AG09319 (cell line): ENCODE measurements at places on chromosomes 4 and X.

DNA sequence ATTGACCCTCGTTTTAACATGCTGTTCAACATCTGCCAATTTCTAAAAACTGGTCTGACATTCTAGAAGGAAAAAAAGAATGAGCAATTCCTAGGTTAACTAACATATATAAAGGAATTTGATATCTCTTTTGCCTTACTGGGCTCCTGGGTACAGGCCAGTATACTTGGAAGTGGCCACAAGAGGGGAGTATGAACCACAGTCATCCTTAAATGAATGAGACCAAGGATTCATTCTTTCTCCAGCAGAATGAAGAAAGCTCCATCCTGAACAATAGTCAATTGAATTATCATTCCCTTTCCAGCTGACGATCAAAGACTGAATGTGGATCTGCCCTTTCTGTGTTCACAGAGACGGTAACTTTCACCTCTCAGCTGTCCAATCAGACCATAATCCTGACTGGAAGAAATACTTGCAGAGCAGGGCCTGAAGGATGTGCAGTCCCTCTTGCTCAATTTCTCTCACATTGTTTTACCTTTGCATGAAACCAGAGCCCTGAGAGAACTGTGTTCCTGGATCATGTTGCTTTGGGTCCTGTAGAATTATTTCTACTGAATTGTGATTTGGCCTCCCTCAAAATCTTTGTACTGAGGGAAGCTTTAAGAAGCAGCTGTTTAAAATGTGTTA lies 14.8 kb upstream of the SPARCL1 start:
- peak; percentile 7 for DNase-seq

- DNase-seq, result no peak
These were observed 61.1 kb upstream of the HCCS start for GRCh38 chrX:11050013-11050412.

- no peak for DNase-seq
These were observed 12.6 kb downstream of the GRIPAP1 start for GRCh38 chrX:48989483-48989882.

GRCh38 chr4:107333518-107333917 lies 297.4 kb upstream of the DKK2 start:
- DNase-seq, result no peak

DNA sequence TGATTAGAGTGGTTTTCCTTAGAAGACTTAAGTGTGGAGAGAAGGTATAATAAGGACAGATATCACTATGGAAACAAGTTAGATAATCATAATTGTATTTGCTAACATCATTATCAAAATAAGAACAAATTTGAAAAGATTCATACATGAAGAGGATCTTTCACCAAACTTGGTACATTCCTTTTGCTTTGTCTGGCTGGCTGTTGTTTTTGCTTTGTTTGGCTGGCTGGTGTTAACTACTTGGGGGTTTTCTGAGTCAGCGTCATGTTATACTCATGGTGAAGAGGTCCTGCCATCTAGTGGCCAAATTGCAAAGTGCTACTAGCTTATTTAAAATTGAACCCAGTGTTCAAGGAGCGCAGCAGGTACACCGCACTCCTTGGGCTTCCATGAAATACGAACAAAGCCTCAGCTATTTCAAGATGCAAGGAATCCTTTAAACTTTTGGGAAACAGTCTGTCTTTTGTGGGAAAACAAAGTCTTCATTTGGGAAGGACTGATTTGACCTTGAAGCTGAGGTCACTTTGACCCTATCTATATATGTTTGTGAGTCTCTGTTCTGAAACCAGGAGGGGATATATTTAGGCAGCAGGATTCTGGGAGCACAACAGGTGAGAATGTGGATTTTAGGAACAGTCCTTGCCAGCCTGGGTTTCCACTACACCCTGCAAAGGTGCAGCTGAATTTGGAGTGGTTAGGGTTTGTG lies 129.7 kb downstream of the PLS3 start:
- DNase-seq, result peak; percentile 54

- DNase-seq, result no peak
These were observed 5.7 kb downstream of the CLDN22 start for GRCh38 chr4:183314336-183314735.

- DNase-seq, result no peak
These were observed 166.5 kb downstream of the PJA1 start for GRCh38 chrX:68998716-68999115.

DNA sequence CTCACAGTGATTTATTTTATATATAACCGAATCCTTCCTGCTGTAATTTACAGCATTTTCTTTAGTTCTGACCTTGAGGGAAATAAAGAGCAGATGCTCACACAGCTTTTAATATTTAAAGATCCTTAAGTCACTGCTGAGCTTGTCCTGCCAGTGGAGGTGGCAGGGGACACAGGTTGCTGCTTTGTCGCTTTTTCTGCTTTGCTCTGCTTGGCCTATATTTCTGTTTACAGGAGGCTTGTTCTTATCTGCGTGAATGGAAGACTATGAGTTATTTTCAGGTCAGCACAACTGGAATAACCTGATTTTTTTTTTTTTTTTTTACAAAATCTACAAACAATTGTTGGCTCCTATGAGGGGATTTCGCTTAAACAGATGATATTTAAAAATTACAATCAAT lies 2.3 kb downstream of the TXK start:
- DNase-seq, result no peak

- DNase-seq, result no peak
These were observed 27.7 kb upstream of the MOB1B start for GRCh38 chr4:70874268-70875156.

GRCh38 chr4:170137927-170138326 lies 48.2 kb upstream of the AADAT start:
- DNase-seq, result no peak

DNA sequence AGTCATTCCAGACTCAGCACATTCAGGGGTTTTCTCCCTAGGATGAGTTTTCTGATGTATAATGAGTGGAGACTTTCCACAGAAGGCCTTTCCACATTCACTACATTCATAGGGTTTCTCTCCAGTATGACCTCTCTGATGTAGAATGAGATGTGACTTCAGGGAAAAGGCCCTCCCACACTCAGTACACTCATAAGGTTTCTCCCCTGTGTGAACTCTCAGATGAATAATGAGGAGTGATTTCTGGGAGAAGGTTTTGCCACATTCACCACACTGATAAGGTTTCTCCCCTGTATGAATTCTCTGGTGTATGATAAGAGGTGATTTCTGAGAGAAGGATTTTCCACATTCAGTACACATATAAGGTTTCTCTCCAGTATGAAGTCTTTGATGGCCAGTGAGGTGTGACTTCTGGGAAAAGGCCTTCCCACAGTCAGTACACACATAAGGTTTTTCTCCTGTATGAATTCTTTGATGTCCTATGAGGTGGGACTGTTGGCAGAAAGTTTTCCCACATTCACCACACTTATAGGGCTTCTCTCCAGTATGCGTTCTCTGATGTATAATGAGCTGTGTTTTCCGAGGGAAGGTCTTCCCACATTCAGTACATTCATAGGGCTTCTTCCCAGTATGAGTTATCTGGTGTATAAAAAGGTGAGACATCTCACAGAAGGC lies 12.7 kb downstream of the ZNF630 start:
- DNase-seq, result no peak

- DNase-seq, result peak; percentile 11
These were observed 71.6 kb downstream of the AMOT start for GRCh38 chrX:112769034-112769433.

- DNase-seq, result no peak
These were observed 288.5 kb upstream of the ARSJ start for GRCh38 chr4:114267976-114268375.

DNA sequence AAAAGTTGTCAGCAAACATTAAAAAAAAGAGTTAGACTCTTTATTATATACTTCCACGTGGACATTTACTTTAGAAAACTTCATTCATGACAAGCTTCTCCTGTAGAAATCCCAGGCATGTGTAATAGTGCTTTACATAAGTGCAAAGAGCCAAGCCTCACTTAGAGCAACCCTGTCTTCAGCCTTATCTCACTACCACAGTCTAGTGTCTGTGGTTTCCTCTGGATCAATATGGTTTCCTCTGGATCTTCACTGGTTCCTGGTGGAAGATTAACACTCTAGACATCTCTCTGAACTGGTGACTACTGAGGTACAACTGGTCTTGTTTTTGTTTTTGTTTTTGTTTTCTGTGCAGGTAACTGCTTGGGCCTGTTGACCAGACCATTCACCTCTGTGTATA lies 18.4 kb upstream of the ARMCX5 start:
- no peak for DNase-seq

DNA sequence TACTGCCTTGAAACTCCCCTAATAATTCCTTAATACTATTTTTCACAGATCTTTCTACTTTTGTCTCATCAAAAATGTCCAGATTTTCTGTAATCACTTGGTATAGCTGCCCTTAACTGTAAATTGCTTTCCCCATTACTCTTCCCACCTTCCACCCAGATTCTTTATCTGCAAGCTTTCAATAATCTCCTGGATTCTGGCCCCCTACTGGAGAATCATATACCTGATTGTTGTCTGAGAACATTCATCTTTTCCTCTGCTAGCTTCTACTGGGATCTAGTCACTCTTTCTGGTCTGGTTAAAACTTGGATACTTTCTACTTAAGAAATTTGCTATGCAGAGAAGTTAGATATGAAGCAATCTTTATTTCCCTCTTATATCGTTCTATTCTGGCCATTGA lies 552.6 kb downstream of the PCDH19 start:
- DNase-seq, result no peak

DNA sequence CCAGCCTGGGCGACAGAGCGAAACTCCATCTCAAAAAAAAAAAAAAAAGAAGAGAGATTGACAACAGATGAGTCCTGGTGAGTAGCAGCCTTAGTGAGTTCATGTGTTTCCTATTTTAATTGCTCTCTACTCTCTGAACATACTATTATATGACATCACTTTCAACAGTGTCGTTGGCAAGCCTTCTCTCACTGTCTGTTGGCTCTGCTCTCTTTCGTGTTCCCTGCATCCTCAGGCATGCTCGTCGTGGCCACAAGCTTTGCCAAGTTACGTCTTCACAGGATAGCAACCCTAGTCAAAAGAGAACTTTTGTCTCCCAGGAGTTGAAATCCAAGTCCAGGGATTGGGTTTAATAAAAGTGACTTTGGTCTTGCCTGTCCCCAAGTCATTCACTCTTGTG lies 117.1 kb upstream of the EGFL6 start:
- DNase-seq, result no peak

DNA sequence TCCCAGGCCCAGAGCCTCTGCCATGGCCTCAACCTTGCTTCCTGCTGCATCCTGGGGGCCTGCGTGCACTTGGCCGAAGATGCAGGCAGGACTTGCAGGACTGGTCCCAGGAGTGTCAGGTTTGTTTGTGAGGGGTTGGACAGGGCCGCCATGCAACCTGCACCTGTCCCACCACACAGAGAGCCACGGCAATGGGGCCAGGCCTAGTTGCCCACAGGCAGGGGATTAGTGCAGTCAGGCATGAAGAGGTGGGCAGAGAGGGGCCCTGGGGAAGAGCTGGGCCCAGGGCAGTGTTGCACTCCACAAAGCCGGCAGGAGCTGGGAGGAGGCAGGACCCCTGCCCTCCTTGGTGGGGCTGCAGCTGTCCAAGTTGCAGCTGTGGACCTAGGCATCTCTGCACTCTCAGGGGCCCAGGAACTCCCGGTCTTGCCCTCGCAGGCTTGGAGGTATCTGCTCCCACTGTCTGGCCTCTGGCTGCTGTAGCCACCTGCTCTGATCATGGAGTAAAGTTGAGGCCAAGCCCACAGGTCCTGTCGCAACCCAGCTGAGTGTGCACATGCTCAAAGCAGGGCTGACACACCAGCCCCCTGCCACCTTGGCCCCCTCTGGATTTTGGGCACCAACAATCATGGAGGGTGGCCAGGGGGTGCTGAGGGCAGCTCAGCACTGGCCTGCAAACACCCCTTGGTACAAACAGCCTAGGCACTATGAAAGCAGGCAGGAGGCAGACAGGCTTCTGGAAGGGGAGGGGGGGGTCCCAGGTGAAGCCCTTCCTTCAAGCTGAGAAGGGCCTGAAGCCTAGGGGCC lies 190.4 kb upstream of the PCDH10 start:
- DNase-seq, result no peak

DNA sequence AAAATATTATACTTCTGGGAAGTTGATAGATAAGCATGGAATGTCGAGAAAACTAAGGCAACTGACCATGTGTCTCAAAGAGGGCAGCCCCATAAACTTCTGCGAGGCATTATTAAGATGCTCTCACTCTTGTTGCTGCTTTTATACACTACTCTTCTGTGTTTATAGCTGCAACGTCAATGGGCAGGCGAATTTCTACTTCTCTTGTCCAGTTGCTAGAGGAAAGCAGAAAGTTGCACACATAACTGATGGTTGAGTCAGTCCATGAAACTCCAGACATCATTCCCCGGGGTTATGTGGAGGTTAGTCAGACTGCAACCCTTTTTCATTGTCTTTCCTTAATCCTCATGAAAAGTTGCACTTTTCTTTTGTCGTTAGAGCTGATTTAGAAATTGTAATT lies 39.8 kb downstream of the VCX3B start:
- DNase-seq, result no peak

DNA sequence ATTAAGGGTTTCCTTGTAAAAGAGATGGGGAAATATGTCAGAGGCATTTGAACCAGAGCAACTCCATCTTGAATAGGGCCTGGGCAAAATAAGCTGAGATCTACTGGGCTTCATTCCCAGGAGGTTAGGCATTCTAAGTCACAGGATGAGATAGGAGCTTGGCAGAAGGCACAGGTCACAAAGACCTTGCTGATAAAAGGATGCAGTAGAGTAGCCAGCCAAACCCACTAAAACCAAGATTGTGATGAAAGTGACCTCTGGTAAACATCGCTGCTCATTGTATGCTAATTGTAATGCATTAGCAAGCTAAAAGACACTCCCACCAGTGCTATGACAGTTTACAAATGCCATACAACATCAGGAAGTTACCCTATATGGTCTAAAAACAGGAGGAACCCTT lies 1390.3 kb downstream of the RAPGEF2 start:
- no peak for DNase-seq

- no peak for DNase-seq
These were observed 45.0 kb upstream of the TNIP3 start for GRCh38 chr4:121209171-121209570.

DNA sequence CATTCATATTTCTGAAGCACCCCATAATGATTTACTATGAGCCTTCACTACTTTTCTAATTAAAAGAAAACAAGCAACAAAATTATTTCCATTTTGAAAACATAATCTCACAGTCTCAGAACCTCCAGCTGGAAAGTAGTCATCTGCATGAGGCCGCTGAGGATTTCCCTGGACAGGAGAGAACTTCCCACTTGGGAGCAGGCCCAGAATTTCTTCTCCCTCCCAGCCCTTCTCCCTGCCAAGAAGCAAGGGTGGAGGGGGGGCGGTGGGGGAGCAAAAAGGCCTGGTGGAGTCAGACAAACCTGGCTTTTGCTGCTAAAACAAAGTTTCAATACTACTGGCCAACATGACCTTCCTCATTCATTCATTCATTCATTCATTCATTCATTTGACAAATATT lies 167.3 kb downstream of the PJA1 start:
- peak; percentile 25 for DNase-seq

GRCh38 chrX:23959781-23960180 lies 52.0 kb downstream of the CXorf58 start:
- DNase-seq, result no peak
